Nucleus accumbens (tissue), 56 donors: ENCODE measurements at places on chromosomes 4 and X.

DNA sequence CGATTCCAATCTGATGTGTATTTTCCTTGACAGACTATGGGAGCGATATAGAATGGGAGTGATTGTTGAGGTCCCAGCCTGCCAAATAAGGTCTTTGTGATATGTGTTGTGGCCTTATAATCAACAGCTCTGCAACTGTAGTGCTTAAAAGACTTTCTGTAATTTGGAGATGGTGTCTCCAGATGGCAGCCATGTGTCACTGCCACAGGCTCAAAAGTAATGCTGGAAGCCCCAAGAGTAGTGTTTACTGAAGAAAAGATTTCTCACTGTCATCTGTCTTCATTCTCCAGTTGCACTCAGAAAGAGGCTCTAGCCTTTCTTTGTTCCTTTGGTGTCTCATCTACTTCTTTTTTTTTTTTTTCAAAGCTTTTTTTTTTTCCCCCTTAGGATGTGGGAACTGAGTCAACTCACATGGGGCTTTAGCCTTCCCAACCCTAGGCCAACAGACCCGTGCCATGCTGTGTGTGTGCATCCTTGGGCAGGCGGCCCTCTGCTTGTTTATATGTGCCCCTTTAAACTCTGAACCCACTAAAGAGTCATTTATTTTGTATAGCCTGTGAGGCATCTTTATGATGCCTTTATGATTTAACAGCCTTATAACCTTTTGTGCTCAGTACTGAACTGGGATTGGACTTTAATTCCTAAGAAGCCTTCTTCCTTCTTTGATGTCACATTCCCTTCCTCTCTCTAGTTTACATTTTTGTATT is 15.6 kb downstream of the SRPX2 start:
- DNase-seq = no peak

DNA sequence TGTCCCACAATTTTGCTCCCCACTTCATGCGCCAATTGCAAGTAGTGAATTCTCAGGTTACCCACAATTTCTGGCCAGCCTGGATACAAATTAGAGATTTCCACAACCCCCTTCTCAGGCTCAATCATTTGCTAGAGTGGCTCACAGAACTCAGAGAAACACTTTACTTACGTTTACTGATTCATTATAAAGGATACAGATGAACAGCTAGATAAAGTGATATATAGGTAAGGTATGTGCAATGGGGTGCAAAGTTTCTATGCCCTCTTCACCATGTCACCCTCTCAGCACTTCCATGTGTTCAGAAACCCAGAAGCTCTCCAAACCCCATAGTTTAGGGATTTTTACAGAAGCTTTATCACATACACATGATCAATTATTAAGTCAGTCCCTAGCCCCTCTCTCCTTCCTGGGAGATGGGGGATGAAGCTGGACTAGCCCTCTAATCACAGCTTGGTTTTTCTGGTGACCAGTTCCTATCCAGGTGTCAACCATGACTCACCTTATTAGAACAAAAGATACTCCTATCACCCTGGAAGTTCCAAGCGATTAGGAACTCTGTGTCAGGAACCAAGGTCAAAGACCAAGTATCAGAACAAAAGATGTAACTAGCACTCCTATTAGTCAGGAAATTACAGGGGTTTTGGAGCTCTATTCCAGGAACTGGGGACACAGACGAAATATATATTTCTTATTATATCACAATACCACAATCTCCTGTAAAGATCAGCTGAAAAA is 33.5 kb upstream of the PRRG1 start:
- no peak for DNase-seq

GRCh38 chr4:11218692-11219091 is 210.0 kb downstream of the HS3ST1 start:
- DNase-seq = no peak

- no peak for DNase-seq
Observed at GRCh38 chr4:76562161-76562560, 127.1 kb downstream of the SHROOM3 start.

- DNase-seq = no peak
Observed at GRCh38 chr4:20528508-20528907, 171.8 kb upstream of the PACRGL start.

DNA sequence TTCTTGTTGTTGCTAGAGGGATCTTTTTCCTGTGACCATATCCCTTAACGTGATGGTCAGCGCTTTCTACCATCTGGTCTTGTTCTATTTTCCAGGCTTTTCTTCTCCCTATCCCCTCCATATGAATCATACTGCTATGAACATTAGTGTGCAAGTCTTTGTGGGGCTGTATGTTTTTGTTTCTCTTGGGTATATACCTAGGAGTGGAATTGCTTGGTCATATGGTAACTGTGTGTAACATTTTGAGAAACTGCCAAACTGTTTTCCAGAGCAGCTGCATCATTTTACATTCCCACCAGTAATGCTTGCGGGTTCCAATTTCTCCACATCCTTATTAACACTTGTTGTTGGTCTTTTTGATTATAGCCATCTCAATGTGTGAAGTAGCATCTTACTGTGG is 121.4 kb downstream of the SPRY1 start:
- DNase-seq = no peak

- DNase-seq = no peak
Observed at GRCh38 chrX:12950851-12951594, 23.9 kb upstream of the TMSB4X start.

DNA sequence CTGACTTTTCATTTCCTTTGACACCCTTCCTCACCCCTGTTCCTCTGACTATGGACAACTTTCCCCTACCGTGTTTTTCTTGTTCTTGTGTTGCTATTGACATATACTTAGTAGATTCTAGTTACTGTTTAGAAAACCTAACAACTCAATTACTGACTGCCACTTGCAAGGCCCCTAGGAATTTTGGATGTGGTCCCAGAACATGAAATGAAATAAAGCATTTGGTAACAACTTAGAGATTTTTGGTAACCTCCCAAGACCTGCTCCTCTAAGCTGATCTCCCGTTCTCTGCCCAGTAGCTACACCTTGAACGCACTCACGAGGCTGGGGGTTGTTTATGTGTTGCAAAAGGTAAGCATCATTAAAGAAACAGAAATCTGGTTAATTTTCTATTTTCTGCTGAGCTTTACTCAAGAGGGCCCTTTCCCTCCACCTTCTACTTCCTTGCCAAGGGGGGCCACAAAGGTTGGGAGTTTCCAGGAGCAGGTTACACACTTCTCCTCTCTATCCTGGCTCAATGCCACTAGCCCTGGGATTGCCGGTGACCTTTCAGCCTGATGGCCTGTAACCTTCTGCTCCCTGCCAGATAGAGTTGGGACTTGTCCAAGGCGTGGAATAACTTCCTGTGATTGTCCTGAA is 20.5 kb downstream of the GAB3 start:
- DNase-seq = no peak

- DNase-seq = no peak
Observed at GRCh38 chr4:151114986-151115385, 15.6 kb downstream of the RPS3A start.

DNA sequence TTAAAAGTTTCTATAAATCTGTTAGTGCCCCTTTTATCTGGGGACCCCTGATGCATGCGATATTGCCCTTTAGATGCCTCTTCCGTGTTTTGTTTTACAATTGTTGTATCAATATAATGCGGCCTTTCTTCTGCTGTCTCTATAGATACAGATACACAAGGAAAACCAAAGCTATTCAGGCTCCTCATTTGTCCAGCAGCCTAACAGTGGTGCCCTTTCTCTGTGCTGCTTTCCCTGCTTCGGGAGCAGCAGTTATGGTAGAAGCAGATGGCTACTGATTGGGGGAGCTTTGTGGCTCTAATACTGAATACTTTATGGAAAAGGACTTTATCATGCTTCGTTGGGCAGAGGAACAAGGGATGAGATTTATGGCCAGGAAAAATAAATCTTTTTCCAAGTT is 10.6 kb upstream of the PRDM8 start:
- DNase-seq = peak; percentile 59

GRCh38 chr4:92658318-92658717 is 354.6 kb downstream of the GRID2 start:
- no peak for DNase-seq

- no peak for DNase-seq
Observed at GRCh38 chr4:174702979-174703478, 126.0 kb downstream of the GLRA3 start.
